ENCODE measurements at places on chromosomes 16 and 17.

DNA sequence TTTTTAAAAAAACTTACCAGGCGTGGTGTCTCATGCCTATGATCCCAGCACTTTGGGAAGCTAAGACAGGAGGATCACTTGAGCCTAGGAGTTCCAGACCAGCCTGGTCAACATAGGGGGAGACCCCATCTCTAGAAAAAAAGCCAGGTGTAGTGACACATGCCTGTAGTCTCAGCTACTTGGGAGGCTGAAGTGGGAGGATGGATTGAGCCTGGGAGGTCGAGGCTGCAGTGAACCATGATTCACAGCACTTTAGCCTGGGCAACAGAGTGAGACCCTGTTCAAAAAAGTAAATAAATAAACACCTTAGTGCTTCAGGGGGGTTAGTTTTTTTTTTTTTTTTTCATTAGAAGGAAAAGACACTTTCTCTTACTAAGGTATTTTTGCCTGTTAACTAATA, 58.9 kb upstream of the LRRC37A3 start:
- DNase-seq = no peak

DNA sequence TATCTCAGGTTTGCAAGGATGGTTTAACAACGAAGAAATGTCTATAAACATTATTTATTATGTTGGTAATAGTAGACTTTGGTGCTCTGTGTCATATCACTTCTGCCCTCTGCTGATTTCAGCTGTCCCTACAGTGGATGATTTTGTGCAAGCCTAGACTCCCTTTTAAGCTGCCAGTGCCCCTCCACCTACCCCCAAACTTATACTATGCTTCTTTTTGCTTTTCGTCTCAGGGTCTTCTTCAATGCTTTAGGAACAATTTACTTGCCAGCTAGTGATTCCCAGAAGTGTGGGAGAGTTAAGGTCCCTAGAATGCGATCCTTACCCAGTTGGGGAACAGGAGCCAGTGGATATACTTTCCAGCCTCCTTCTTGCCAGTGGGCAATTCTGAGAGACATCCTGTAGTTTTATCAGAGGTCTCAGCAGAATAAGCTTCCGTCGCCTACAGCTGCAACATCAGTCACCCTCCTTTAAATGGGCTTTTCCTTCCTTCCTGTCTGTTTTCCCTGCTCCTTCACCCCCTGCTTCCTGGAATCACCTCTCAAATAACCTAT, 4.1 kb downstream of the ICAM2 start:
- DNase-seq = no peak

- no peak for DNase-seq
These were observed 27.4 kb upstream of the CAPNS2 start for GRCh38 chr16:55539049-55539448.

DNA sequence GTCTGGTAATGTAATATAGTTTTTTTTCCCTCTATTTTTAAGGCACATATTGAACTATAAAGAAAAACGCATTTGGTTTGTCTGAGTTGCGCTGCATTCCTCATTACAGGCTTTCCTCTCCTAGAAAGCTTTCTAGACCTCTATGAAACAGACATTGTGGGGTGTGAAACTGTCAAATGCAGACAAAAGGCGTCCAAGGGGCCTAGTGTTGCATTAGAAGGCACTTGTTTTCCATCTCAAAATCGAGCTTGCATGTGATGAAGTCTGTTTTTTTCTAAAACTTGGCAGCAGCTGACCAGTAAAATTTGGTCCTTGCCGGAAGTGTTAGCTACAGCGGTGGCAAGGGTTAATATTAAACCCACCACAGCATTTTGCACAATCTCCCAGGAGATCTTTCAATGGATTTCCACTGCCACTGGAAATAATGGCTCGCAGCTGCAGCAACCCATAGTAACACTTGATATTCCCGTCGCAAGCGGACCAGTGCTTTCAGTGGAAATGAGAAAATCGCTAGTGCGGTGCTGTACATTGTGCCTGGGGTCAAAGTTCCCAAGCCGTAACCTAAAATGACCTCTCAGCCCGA, 602.6 kb downstream of the KCNJ2 start:
- DNase-seq = no peak

DNA sequence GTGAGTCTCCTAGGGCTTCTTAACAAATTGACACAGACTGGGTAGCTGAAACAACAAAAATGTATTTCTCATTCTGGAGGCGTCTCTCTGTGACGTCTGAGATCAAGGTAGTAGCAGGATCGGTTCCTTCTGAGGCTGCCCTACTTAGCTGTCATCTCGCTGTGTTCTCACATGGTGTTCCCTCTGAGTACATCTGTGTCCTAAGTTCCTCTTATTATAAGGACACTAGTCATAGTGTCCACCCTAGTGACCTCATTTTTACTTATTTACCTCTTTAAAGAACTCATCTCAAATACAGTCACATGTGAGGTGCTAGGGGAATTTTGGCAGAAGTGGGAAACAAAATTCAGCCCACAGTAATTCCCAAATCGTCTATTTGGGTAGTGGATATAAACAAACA, 529.1 kb downstream of the NPIPA7 start:
- no peak for DNase-seq

Data from cerebellar cortex (tissue), 1 donor.